Endothelial cell of umbilical vein (primary cell): ENCODE measurements at places on chromosomes 7 and 10.
A peak's percentile ranks its signal among the peaks of the same experiment; 100 is the strongest.

DNA sequence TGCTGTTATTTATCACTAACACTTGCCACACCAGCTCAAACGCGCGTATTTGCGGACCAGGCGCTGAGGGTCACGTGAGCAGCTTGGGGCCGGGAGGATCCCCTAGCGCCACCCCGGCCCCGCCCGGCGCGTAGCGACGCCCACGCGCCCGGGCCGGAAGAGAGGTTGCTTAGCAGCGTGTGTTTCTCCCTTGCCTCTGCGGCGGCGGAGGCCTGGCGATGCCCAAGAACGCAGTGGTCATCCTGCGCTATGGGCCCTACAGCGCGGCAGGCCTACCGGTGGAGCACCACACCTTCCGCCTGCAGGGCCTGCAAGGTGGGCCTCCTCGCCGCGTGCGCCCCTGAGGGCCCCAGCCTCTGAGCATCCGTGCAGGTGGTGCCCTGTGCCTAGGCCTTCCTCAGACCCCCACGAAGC is at the start of gene C10orf53:
Gene C10orf53, plus strand, starts transcription at position 172 of the 414 bp plus-strand sequence. Its CDS starts 47 bp downstream, at position 219.
- peak; percentile 32 for DNase-seq

GRCh38 chr7:133053321-133053891 is 28.5 kb downstream of the CHCHD3 start:
- no peak for DNase-seq

DNA sequence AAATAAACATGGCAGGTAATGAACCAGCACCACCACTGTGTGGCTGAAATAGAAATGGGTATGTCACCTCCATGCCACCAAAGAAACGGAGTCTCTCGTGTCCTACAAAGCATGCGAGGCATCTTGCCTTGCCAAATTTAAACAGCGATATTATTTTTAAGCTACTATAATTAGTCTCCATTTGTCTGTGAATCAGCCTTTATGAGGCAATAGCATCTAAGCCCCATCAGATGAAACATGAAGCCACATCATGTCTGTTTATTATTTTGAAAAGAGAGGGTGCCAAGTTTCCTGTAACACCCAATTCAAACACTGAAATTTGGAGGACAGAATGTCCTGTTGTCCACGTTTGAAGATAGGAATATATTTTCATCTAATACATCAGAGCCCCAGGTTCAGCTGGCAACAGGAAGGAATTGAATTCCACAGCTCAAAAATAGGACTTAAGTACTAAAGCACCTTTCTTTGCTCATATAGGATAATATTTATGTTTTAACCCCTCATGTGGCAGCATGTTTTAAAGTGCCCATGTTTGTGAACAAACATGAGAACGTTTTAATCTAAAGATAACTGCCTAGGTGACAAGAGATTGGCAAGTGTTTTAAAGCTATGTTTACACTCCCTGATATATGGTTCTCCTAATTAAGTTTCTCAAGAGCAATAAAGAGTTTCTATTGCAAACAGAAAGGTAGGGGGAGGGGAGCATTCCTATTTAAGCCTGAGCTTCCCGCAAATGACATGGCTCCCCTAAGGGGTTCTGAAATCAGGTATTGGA is 86.8 kb downstream of the SORBS1 start:
- peak; percentile 33 for DNase-seq

DNA sequence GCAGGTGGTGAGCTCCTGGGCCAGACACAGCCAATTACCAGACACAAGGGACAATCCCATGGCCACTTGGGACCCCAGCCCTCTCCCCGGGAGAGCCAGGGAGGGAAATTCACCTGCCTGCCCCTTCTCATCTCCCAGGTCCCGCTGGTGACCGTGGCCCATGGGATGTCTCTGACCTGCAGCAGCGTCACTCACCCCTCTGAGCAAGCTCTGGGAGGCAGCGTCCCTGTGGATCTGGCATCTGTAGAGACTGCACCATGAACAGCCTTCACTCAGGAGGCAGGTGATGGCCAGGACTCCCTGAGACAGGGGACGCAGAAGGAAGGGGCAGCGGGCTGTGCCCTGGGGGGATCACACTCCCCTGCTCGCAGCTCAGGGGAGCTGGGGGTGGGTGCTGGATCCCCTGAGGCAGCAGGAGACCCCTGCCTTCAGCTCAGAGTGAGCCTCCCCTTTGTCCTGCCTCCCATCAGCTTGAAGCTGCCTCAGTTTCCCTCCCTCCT is 90.8 kb downstream of the FOXL3 start:
- no peak for DNase-seq
